ENCODE measurements at places on chromosomes 1 and 21. TPM values are rescaled to one million over a fixed set of nuclear protein-coding genes. Genes with fewer than 3 reads are reported as not detected.

DNA sequence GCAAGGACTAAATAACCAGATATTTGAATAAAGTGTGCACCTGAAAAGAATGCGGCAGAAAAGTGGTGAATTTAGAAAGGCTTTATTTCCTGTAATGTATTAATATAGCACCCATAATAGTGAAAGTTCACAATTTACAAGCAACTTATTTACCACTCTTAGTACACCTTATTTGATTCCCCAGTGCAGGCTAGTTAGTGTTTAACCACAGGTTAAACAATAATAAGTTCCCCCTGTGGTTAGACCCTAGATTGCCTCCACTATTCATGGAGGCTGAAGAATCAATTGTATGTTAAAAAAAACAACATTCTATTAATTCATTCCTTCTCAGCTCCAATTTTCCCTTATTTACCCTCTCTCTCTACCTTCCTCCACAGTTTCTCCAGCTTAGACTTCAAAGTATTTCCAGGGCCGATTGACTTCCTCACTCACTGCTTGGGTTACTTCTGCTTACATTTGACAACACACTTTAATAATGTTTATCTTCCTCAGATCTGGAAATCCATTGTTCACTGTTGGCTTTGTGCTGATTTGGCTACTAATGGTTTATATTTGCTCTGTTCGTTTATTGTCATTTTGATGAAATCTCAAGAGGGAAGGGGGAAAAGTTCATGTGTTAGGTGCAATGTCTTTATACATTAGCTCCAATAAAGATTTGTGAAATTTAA, 796.3 kb downstream of the BRINP3 start:
- H3K36me3 ChIP-seq, result no peaks in the 10 kb centered on the region
- H3K4me1 ChIP-seq, result no peaks in the 10 kb centered on the region
- no peak overlapping the region for H3K27ac ChIP-seq
- no peak for DNase-seq
- H3K4me3 ChIP-seq, result no peak overlapping the region
- no peaks in the 10 kb centered on the region for H3K27me3 ChIP-seq

Gene TCHH
- 0.12 TPM for total RNA-seq

DNA sequence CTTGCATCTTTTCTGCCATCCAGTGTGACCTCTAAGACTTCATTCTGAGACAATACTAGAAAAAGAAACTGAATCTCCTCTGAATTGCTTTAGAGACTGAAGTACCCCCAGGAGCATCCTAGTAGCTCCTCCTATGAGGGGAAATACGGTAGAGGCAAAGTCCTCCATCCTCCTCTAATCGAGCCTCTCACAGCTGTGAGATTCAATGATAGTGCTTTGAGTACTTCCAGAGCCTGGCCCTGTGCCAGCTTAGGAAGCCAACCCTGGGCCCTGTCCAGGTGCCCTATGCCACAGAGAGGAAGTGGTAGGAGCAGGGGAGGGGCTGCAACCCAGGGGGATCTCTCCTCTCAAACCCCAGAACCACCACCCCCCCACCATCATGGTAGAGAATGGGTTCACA, 10.7 kb downstream of the RORC start:
- no peak overlapping the region for H3K4me3 ChIP-seq
- no peaks in the 10 kb centered on the region for H3K27me3 ChIP-seq
- peak; percentile 83 for DNase-seq
- peaks cover 52% of the 10 kb centered on the region for H3K4me1 ChIP-seq
- H3K27ac ChIP-seq, result no peak overlapping the region

DNA sequence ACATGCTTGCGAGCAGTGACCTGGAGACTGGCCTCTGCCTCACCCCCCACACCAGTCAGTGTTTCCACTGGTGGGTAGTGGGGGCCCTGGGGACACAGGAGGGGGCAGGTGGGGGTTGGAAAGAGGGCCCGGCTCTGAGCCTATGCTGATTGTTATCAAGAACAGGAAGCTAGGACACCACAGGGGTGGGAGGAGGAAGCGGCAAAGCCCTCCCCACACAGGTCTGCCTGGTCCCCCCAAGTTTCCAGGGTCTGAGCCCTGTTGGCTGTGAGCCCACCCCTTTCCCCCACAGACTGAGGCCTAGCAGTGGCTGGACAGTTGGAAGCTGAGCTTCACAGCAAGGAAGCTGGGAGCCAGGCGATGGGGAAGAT, 1.6 kb upstream of the PTPN7 start:
- no peak for DNase-seq
- no peak overlapping the region for H3K27ac ChIP-seq
- no peaks in the 10 kb centered on the region for H3K4me1 ChIP-seq
- H3K36me3 ChIP-seq, result no peaks in the 10 kb centered on the region
- H3K27me3 ChIP-seq, result no peaks in the 10 kb centered on the region
- no peak overlapping the region for H3K4me3 ChIP-seq

Gene NPHS2
- total RNA-seq, result not detected

DNA sequence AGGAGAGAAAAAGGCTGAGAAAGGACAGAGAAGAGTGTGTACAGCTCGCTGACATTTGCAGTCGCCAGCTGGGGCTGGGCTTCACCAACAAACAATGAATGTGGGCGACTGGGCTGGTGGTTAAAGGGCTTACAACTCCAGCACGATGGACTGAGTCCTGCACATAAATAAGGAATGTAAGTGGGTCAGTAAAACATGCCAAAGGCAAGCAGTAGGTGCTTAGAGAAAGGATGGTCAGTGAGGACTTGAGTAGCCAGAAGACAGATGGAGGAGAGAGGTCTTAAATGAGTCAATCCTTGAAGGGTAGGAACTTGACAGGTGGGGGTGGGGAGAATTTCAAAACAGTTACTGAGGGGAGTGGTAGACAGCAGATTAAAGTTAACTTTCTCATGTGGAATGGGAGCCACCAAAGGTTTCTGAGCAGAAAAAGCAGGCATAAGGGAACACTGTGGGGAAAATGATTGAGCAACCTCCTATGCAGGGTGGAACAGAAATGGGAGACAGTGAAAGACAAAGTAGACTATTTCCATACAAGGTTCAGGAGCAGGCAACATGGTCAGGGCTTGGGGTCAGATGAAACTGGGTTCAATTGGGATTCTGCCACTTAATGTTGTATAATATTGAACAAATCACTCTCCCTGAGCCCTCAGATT, 37.4 kb downstream of the GADD45A start:
- H3K27ac ChIP-seq, result peak overlapping the region; percentile 34
- no peaks in the 10 kb centered on the region for H3K36me3 ChIP-seq
- H3K27me3 ChIP-seq, result no peaks in the 10 kb centered on the region
- no peak for DNase-seq
- no peak overlapping the region for H3K4me3 ChIP-seq

GRCh38 chr1:228267962-228268880, 60.4 kb downstream of the OBSCN start:
- no peaks in the 10 kb centered on the region for H3K4me1 ChIP-seq
- no peaks in the 10 kb centered on the region for H3K27me3 ChIP-seq
- H3K36me3 ChIP-seq, result no peaks in the 10 kb centered on the region

DNA sequence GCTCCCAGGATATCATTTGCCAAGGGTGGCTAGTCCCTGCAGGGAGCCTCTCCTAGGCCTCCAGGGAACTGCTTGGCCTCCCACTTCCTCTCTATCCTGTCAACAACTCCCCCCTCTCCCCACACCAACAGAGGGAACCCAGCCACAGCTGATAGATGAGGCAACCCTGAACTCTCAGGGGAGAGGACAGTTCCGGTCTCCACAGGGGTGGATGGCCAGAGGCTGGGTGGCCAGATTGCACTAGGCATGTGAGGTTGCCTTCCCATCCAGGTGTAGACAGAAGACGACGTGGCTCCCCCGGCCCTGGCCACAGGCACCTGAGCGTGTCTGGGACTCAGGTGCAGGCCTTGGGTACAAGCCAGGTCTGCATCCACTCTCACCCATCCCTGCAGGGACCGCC, 53.3 kb downstream of the TOR1AIP2 start:
- H3K27ac ChIP-seq, result no peak overlapping the region
- no peaks in the 10 kb centered on the region for H3K36me3 ChIP-seq
- H3K4me3 ChIP-seq, result no peak overlapping the region
- H3K4me1 ChIP-seq, result no peaks in the 10 kb centered on the region
- H3K27me3 ChIP-seq, result no peaks in the 10 kb centered on the region

GRCh38 chr1:23558140-23558871, 995 bp downstream of the ID3 start:
- no peaks in the 10 kb centered on the region for H3K27me3 ChIP-seq
- no peaks in the 10 kb centered on the region for H3K36me3 ChIP-seq
- H3K4me3 ChIP-seq, result peak overlapping the region; percentile 69
- H3K4me1 ChIP-seq, result peaks cover 18% of the 10 kb centered on the region
- DNase-seq, result peak; percentile 74
- peak overlapping the region; percentile 93 for H3K27ac ChIP-seq

GRCh38 chr1:22500471-22500870, 48.8 kb downstream of the ZBTB40 start:
- no peaks in the 10 kb centered on the region for H3K4me1 ChIP-seq
- DNase-seq, result peak; percentile 57
- no peaks in the 10 kb centered on the region for H3K27me3 ChIP-seq
- no peak overlapping the region for H3K4me3 ChIP-seq
- H3K27ac ChIP-seq, result no peak overlapping the region

DNA sequence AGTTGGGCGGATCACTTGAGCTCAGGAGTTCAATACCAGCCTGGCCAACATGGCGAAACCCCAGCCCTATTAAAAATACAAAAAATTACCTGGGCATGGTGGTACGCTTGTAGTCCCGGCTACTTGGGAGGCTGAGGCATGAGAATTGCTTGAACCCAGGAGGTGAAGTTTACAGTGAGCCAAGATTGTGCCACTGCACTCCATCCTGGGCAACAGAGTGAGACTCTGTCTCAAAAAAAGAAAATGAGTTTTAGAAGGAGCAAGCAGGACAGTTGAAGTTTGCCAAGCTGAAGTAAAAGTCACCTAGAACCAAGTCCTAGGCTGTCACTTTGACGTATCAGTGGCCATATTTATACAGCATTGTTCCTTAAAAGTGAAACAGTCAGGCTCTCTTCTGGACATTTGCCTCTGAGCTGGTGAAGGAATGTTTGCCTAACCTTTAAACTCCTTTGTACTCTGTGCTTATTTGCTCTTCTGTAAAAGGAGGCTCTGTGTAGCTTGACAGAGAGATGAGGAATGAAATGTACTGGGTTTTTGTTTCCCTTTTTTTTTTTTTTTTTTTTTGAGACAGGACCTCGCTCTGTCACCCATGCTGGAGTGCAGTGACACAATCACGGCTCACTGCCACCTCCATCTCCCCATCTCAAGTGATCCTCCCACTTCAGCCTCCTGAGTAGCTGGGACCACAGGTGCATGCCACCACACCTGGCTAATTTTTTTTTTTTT, 2.8 kb downstream of the RAB4A start:
- no peaks in the 10 kb centered on the region for H3K27me3 ChIP-seq
- peak overlapping the region; percentile 28 for H3K4me3 ChIP-seq
- H3K27ac ChIP-seq, result no peak overlapping the region
- peaks cover 20% of the 10 kb centered on the region for H3K4me1 ChIP-seq
- peak; percentile 33 for DNase-seq

DNA sequence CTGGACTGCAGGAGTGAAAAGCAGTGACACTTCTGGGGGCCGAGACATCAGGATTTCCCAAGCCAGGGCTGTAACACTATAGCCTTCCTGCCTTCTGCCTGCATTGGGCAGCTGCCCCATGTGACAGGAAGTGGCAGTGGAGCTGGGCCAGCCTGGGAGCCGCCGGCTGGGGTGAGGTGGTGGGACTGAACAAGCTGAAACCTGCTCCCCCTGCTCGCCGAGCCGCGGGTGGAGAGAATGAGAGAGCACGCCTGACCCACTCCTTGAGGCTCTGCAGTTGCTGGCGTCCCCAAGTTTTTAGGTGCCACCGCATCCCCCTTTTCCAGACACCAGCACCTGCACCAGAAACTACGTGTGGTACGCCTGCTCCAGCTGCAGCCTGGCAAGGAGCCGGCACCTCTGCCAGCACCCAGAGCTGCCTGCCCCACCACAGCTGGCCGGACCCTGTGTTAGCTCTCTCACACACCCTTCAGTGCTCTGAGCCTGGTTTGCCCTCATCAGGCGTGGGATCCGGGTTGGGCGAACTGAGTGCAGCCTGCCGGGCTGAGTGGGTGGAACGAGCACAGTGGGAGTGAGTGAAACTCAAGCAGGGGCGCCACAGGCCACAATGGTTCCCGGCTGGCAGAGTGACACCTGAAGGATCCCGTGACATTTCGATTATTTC, 119.4 kb downstream of the AKT3 start:
- H3K36me3 ChIP-seq, result no peaks in the 10 kb centered on the region
- no peaks in the 10 kb centered on the region for H3K27me3 ChIP-seq
- peak overlapping the region; percentile 10 for H3K27ac ChIP-seq
- peak; percentile 43 for DNase-seq

Gene LRRC47
- 27.6 TPM for total RNA-seq

DNA sequence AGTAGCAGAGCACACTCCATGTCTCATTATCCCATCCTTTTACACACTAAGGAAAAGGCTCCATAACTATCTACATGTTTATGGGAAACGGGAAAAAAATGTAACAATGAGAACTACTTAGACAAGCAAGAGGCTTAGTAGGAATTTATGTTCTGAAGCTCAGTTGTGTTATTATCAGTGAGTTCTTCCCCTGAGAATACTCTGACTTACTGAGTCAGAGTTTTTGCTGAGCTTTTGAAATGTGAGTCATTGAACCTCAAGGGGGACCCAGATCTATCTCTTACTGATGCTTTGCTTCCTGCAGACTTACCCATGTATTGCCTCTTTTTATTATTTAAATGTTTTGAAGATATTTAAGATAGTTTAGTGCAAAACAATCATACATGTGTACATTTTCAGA, 20.1 kb downstream of the CFHR5 start:
- no peaks in the 10 kb centered on the region for H3K27me3 ChIP-seq
- no peak for DNase-seq
- no peak overlapping the region for H3K27ac ChIP-seq

Gene NHLH1
- total RNA-seq, result not detected

Gene POU2F1
- 8.2 TPM for total RNA-seq

- peaks cover 11% of the 10 kb centered on the region for H3K4me1 ChIP-seq
- no peak for DNase-seq
- no peak overlapping the region for H3K4me3 ChIP-seq
- H3K27me3 ChIP-seq, result no peaks in the 10 kb centered on the region
Measured at GRCh38 chr1:12439073-12439472, 178.9 kb downstream of the DHRS3 start.

- H3K4me3 ChIP-seq, result no peak overlapping the region
- H3K27me3 ChIP-seq, result peaks cover 10% of the 10 kb centered on the region
- DNase-seq, result no peak
- no peak overlapping the region for H3K27ac ChIP-seq
Measured at GRCh38 chr1:44418022-44418673, 13.1 kb downstream of the RNF220 start.

DNA sequence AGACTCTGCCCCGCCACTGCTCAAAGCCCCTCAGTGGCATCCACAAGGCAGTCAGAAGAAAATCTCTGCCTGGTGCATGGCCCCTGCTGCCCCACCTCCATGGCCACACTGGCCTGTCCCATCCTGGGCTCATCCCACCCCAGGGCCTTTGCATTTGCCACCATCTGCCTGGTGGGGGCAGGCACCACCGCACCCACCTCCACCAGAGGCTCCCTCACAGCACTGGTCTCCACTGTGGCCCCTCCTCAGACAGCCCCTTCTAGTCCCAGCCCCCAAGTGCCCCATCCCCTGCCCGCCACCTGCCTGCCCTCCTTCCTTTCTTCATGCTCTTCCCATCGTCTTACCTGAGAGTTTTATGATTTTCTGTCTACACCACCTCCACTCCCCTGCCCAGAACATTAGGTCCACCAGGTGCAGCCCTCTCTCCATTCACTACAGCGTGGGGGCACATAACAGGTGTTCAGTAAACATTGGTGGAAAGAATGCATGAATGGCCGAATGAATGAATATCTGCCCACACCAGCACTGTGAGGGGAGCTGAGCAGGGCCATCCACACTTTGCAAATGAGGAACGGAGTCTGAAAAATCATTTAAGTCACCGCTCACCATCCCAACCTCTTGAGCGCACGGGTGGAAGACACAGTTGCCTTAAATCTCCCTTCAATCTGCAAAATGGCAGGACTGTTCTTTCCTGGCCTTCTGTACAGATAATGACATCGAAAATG, 2.1 kb downstream of the PRDM15 start:
- DNase-seq, result no peak
- H3K36me3 ChIP-seq, result no peaks in the 10 kb centered on the region
- no peak overlapping the region for H3K4me3 ChIP-seq
- H3K27me3 ChIP-seq, result no peaks in the 10 kb centered on the region
- no peak overlapping the region for H3K27ac ChIP-seq
